Transverse colon (tissue), 4 donors: ENCODE measurements at places on chromosomes 3 and 15. TPM values are rescaled to one million over a fixed set of nuclear protein-coding genes. Genes with fewer than 3 reads are reported as not detected.

GRCh38 chr3:89685731-89686130, 578.3 kb downstream of the EPHA3 start:
- H3K27me3 ChIP-seq, result no peaks in the 10 kb centered on the region
- H3K27ac ChIP-seq, result no peak overlapping the region
- DNase-seq, result no peak
- H3K36me3 ChIP-seq, result no peaks in the 10 kb centered on the region

DNA sequence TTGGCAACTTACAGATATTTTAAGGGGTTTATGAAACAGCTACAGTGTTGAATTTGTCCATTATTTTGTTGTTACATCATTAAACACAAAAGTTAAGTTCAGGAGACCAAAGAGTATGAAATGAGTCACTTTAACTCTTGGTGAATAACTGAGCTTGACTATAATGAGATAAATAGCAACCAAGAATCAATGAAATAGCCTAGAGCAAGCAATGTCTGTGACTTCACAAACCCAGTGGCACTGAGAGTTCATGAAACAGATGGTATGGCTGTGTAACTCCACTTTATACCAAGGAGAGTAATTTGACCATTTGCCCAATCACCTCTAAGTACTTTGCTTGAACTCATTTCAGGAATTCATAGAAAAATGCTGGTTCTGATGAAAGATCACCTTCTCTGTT, 169.6 kb upstream of the GADL1 start:
- H3K4me1 ChIP-seq, result no peaks in the 10 kb centered on the region
- DNase-seq, result no peak
- H3K4me3 ChIP-seq, result no peak overlapping the region
- H3K27ac ChIP-seq, result no peak overlapping the region
- H3K27me3 ChIP-seq, result no peaks in the 10 kb centered on the region

- H3K36me3 ChIP-seq, result no peaks in the 10 kb centered on the region
- DNase-seq, result no peak
- H3K27me3 ChIP-seq, result peaks cover 12% of the 10 kb centered on the region
- no peak overlapping the region for H3K27ac ChIP-seq
Observed at GRCh38 chr3:158072790-158073189, 33.4 kb downstream of the SHOX2 start.

GRCh38 chr3:155554777-155555451, 190.0 kb downstream of the PLCH1 start:
- no peak overlapping the region for H3K4me3 ChIP-seq
- H3K36me3 ChIP-seq, result no peaks in the 10 kb centered on the region
- no peaks in the 10 kb centered on the region for H3K27me3 ChIP-seq
- no peak for DNase-seq
- H3K4me1 ChIP-seq, result no peaks in the 10 kb centered on the region
- H3K27ac ChIP-seq, result no peak overlapping the region

DNA sequence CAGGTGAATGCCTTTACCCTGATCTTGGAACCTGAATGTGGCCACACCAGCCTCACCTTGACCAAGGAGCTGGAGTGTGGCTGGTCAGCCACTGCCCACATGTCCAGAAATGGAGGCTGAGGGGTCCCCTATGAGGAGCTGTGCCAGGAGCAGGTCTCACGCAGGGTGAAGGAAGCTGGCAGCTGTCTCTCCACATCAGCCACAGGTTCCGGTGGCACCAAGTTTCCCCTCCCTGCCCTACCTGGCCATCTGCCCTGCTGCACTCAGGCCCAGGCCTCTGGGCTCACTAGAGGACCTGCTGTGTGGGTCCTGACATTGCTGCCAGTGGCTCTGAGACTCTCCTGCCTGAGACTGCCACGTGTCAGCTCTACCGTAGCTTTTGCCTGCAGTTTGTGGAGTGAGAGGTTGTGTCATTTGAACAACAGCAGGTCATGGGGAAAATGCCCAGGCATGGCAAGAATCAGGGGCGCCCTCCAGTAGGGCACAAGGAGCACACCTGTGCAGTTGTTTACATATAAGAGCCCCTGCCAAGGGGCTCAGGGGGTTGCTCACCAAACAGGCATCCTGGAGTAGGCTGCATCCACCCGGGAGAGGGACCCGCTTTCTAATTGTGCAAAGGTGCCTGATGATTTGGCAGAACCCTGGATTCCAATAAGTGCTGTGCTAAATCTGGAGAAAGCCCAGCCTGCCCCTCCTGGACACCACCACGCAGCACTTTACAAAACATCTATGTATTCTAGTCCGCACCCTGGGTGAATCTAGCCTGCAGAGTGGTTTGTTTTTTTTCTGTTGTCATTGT, 258.5 kb upstream of the TLE3 start:
- no peaks in the 10 kb centered on the region for H3K4me1 ChIP-seq
- H3K36me3 ChIP-seq, result no peaks in the 10 kb centered on the region
- no peak for DNase-seq
- H3K27me3 ChIP-seq, result no peaks in the 10 kb centered on the region

GRCh38 chr15:81189583-81190283, 6.9 kb upstream of the IL16 start:
- H3K27me3 ChIP-seq, result no peaks in the 10 kb centered on the region
- H3K36me3 ChIP-seq, result no peaks in the 10 kb centered on the region
- H3K4me1 ChIP-seq, result no peaks in the 10 kb centered on the region
- DNase-seq, result peak; percentile 14
- H3K27ac ChIP-seq, result peak overlapping the region; percentile 54
- no peak overlapping the region for H3K4me3 ChIP-seq

GRCh38 chr3:44963571-44964325, 12.2 kb downstream of the ZDHHC3 start:
- peaks cover 42% of the 10 kb centered on the region for H3K4me1 ChIP-seq
- no peak for DNase-seq
- no peak overlapping the region for H3K4me3 ChIP-seq
- H3K27me3 ChIP-seq, result no peaks in the 10 kb centered on the region
- H3K36me3 ChIP-seq, result no peaks in the 10 kb centered on the region
- no peak overlapping the region for H3K27ac ChIP-seq

- H3K27me3 ChIP-seq, result no peaks in the 10 kb centered on the region
- H3K36me3 ChIP-seq, result no peaks in the 10 kb centered on the region
- H3K4me1 ChIP-seq, result no peaks in the 10 kb centered on the region
Observed at GRCh38 chr3:64278625-64279024, 53.4 kb upstream of the PRICKLE2 start.

- H3K27ac ChIP-seq, result no peak overlapping the region
- DNase-seq, result no peak
- no peaks in the 10 kb centered on the region for H3K4me1 ChIP-seq
- no peaks in the 10 kb centered on the region for H3K36me3 ChIP-seq
- peaks cover 22% of the 10 kb centered on the region for H3K27me3 ChIP-seq
Observed at GRCh38 chr15:58165661-58166060, 27.5 kb downstream of the AQP9 start.

DNA sequence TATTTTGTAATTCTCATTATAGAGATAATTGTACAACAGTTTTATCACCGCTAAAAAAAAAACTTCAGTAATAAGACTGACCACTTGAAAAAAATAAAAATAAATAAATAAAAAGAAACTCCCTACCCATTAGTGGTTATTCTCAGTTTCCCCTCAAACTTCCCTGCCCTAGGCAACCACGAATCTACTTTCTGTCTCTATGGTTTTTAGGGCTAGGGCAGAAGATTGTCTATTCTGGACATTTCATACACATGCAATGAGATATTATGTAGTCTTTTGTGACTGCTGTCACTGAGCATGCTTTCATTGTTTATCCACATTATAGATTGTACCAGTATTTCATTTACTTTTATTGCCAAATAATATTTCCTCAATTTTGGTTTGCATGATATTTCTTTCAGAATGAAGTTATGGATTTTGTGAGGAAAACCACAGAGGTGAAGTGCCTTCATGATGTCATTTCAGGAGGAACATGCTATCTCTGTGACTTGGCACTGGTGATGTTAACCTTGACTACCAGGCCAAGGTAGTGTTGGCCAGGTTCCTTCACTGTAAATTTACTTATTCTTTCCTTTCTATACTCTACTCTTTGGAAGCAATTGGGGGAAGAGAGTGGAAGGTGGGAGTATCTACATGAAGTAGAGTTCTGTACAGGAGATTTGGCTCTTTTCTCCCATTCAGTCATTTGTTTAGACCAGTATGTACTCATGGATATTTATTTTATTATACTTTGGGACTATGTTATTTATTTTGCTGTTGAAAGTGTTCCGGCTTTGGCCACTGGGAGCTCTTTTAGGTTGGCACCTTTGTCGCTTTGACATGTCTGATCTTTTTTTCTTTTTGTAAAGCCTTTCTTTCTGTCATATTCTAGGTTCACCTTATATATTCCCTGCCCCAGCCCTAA, 86.3 kb downstream of the GMPS start:
- H3K4me1 ChIP-seq, result no peaks in the 10 kb centered on the region
- no peak overlapping the region for H3K4me3 ChIP-seq
- H3K27ac ChIP-seq, result no peak overlapping the region
- H3K27me3 ChIP-seq, result no peaks in the 10 kb centered on the region
- no peak for DNase-seq

GRCh38 chr15:100134586-100134985, 207.2 kb downstream of the ADAMTS17 start:
- H3K4me1 ChIP-seq, result no peaks in the 10 kb centered on the region
- DNase-seq, result no peak
- no peak overlapping the region for H3K4me3 ChIP-seq
- H3K27ac ChIP-seq, result no peak overlapping the region
- no peaks in the 10 kb centered on the region for H3K36me3 ChIP-seq
- H3K27me3 ChIP-seq, result no peaks in the 10 kb centered on the region

DNA sequence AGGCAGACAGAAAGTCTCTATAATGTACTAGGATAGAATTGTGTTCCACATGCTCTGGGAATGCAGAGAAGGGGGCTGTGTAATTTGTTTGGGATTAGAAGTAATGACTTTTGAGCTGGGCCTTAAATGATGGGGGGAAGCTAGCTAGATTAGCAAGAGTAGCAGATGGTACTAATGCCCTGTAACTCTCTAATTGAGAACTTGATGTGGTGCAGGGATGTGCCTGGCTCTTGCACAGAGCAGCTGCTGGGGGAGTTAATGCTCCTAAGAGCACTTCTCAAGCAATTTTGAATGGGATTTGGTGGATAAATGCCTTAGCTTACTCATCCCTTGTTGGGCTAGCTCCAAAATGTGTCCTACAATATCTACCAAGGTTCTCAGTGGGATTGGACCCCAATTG, 12.4 kb upstream of the SYN2 start:
- peaks cover 22% of the 10 kb centered on the region for H3K27me3 ChIP-seq
- no peak overlapping the region for H3K27ac ChIP-seq
- DNase-seq, result no peak
- H3K4me1 ChIP-seq, result no peaks in the 10 kb centered on the region

DNA sequence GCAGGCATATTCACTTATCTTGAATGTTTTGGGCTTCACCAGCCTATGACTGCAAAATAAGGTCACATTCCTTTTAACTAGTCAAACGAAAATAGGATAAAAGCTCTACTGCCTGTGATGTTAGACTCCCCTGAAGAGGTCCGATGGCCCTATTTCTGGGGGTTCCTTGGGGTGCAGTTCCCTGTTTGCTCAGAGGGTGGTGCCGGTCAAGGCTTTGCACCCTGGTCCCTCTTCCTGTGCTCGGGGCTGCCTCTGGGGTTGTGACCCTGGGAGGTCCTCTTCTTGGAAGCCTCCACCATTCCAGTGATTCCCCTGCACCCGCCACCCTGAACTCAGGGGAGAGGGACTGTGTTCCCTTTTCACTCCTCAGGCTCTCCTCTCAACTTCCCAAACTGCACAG, 86.7 kb upstream of the ANKRD34C start:
- no peaks in the 10 kb centered on the region for H3K36me3 ChIP-seq
- no peak for DNase-seq
- H3K4me1 ChIP-seq, result no peaks in the 10 kb centered on the region
- no peak overlapping the region for H3K27ac ChIP-seq

GRCh38 chr15:48693484-48693883, 48.0 kb upstream of the FBN1 start:
- no peaks in the 10 kb centered on the region for H3K4me1 ChIP-seq
- no peak overlapping the region for H3K4me3 ChIP-seq
- DNase-seq, result no peak
- H3K36me3 ChIP-seq, result no peaks in the 10 kb centered on the region
- H3K27ac ChIP-seq, result no peak overlapping the region

DNA sequence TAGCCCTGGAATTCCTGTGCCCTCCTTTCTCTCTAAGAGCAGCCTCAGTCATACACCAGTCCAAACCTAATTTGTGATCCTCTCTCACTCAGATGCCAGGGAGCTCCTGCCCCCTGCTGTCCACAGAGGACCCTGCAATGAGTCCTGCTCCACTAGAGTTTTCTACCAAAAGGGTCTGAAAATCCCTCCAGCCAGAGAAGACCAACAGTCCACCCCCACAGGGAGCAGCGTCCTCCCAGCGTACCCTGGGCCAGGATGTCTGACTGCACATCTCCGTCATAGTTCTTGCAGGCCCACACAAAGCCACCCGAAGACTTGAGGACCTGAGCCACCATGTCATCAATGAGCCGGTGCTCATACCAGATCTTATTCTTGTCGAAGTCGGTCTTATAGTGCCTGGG, 15.4 kb downstream of the IDH2 start:
- DNase-seq, result peak; percentile 55
- H3K36me3 ChIP-seq, result peaks cover 5% of the 10 kb centered on the region
- no peaks in the 10 kb centered on the region for H3K27me3 ChIP-seq

- H3K36me3 ChIP-seq, result no peaks in the 10 kb centered on the region
- H3K27me3 ChIP-seq, result no peaks in the 10 kb centered on the region
- H3K27ac ChIP-seq, result peak overlapping the region; percentile 93
- H3K4me1 ChIP-seq, result peaks cover 42% of the 10 kb centered on the region
- peak overlapping the region; percentile 96 for H3K4me3 ChIP-seq
Observed at GRCh38 chr15:67543348-67543718, 830 bp downstream of the MAP2K5 start.

DNA sequence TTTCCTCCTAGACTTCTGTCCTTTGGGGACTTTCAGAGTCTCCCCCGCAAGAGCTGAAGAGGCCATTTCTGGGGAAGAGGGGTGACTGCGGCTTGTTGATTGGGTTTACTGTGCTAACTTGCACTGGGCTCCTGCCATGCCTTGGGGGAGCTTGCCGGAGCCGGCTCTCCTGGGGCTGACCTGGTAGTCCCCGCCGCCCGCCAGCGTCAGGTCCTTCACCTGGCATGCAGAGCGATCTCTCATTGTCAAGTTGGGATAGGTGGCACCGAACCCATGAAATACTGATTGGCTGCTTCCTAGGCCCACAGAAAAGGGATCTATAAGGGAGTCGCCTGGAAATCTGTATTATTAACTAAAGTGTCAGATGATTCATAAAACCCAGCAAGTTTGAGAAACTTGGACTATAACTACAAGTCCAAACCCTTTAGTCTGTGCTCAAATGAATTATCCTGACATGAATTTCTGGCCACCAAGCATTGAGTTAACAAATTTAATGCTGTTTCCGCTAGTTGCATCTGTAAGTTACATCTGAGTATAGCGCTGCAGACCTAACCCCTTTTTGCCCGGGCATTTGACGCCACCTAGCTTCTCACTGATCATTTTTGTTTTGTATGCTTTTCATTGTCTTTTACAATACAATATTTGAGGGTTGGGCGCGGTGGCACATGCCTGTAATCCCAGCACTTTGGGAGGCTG, 607 bp upstream of the IMP3 start:
- H3K4me1 ChIP-seq, result peaks cover 39% of the 10 kb centered on the region
- H3K4me3 ChIP-seq, result peak overlapping the region; percentile 17
- no peaks in the 10 kb centered on the region for H3K36me3 ChIP-seq
- H3K27ac ChIP-seq, result peak overlapping the region; percentile 99

The PRSS50 gene
- 0.14 TPM for total RNA-seq

The SLC12A1 gene
- total RNA-seq, result not detected

The NME9 gene
- not detected for total RNA-seq

The BNC1 gene
- total RNA-seq, result not detected

The DISP2 gene
- 9.1 TPM for total RNA-seq

The DGKG gene
- 2.5 TPM for total RNA-seq

The CELSR3 gene
- 1.2 TPM for total RNA-seq

The PLA2G4D gene
- not detected for total RNA-seq

The LRRC2 gene
- total RNA-seq, result 2.0 TPM

The NPAP1 gene
- not detected for total RNA-seq

The AADACL2 gene
- total RNA-seq, result not detected

The CNTN6 gene
- not detected for total RNA-seq

The SKOR1 gene
- not detected for total RNA-seq

The ZBED2 gene
- total RNA-seq, result not detected

The LAMB2 gene
- 290 TPM for total RNA-seq
